Endothelial cell of umbilical vein (primary cell): ENCODE measurements at places on chromosomes 2 and 18. TPM values are rescaled to one million over a fixed set of nuclear protein-coding genes. Genes with fewer than 3 reads are reported as not detected.

The FOXI3 gene
- not detected in 2 replicates for polyA plus RNA-seq

The MAPRE3 gene
- polyA plus RNA-seq = 4.4 and 6.7 TPM in 2 replicates

The GALNT13 gene
- 0.06 TPM in 2 replicates for polyA plus RNA-seq

The TMEM178A gene
- 1.5 and 1.7 TPM in 2 replicates for polyA plus RNA-seq

The ACOXL gene
- 0.03 TPM in 1 of 2 replicates, not detected in the other for polyA plus RNA-seq

The CARF gene
- polyA plus RNA-seq = 1.0 and 1.6 TPM in 2 replicates

DNA sequence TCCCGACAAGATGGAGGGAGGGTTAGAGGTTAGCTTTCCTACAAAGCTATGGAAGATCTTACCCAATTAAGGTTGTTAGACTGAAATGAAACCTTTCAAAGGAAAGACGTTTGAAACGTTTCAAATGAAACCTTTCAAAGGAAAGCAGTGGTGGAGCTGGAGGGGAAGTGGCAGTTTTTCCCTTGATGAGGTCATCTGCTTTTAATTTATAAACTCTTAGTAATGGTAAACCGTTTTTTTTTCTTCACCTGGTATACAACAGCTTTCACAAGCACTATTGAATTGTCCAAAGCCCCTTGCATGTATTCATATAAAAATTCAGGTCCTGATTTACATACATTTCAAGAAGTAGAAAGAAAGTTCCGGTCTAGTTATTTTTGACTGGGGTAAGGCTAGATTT lies 7.4 kb downstream of the PMAIP1 start:
- no peak for DNase-seq

- DNase-seq = peak; percentile 21
Measured at GRCh38 chr2:201887773-201888425, 81.6 kb downstream of the CDK15 start.

- DNase-seq = no peak
Measured at GRCh38 chr2:12457831-12458230, 258.9 kb upstream of the TRIB2 start.

DNA sequence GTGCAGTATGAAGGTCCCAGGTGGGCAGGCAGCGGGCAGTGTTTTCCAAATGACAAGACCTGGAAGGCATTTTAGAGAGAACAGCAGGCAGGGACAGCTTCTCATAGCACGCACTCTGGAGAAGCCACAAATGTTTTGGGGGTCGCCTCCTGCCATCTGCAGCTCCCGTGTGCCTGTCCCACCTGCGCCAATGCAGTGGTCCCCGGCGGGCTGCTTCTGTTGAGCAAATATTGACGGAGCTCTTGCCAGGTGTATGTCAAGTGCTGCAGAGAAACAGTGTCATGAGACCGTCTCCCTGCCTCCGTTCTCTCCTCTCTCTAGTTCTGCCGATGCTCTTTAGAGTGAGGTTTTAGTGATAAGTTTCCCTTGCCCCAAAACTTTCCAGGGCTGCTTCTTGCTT lies 174.8 kb downstream of the LDLRAD4 start:
- DNase-seq = no peak

- no peak for DNase-seq
Measured at GRCh38 chr18:78738076-78738690, 241.4 kb upstream of the SALL3 start.

DNA sequence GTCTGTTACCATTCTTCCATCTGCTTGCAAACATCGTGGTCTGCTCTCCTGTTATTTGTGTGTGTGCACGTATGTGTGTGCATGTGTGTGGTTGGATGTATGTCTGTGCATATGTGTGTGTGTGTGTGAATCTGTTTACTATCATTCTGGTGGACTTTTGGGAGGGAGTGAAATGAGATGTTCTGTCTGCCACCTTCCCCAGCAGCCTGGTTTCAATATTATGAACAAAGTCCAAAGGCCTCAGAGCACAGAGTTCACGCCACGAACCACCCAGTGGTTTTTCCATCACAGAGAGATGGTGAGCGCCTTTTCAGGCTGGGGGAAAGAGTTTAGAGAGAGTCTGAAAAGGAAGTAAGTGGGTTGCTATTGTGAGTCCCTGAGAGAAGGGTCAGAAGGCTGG lies 67.1 kb upstream of the YWHAQ start:
- no peak for DNase-seq

GRCh38 chr2:177989029-177989885 lies 83.3 kb downstream of the PDE11A start:
- DNase-seq = peak; percentile 11

DNA sequence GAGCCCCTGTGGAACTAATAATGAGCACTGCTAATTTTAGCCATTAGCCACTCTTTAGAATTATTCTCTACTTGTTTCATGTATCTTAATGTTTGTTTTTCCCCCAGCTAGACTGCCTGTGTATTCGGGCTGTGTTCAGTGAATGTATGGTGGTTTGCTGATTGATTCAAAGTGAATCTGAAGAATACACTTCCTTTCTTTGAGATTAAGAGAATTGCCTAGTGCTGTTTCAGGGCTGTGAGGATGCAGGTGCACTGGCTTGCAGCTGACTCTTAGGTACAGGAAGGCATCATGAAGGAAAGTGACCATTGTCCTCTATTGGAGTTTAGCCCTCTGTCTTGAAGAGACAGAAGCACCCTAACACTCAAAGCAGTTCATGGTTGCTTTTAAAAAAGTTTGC lies 138.7 kb downstream of the CERS6 start:
- DNase-seq = no peak

DNA sequence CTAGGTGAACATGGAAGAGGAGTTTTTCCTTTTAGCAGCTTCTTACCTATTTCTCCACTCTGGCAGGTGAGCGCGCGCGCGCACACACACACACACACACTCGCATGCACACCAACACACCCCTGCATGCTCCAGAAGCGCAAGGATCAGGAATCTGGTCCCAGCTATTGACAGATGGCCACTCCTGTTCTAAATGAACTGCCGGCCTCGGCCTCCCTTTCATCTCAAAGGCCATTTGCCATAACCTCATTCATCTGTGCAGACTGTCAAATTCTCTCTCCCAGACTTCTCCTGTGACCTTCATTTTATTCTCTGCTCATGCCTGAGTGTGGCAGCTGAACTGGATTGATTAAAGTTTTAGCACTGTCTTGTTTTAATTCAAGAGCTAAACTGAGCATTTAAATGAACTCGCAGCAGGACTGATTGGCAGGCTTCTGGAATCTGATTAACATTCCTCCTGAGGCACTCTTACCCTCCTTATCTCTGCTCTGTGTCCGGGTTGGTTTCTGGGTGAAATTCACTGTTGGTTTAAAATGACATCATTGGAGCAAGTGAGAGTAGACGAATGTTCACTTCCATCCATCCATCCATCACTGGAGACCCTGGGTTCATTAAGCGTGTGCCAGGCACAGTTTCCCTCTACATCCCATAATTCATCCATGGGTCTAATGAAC lies 58.8 kb downstream of the FECH start:
- DNase-seq = no peak

GRCh38 chr2:71619230-71619741 lies 165.9 kb downstream of the DYSF start:
- DNase-seq = no peak

GRCh38 chr2:218880859-218881594 lies 375 bp downstream of the WNT10A start:
- no peak for DNase-seq

DNA sequence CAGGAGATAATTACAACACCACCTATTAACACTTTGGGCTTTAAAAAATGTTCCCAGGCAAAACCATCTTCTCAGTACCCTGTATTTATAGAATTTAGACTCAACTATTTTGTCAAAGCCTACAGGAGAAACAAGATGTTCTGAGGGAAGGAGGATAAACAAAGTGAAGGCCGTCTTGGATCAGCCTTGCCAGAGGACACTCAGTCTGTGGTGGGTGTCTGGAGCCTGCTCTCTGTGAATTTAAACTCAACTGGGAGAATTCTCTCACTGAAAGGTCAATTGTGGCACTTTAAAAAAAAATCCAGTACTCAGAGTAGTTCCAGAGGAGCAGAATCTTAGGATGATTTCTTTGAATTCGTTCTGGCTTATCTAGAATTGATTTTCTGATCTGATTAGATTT lies 28.4 kb upstream of the SLC1A4 start:
- DNase-seq = no peak

DNA sequence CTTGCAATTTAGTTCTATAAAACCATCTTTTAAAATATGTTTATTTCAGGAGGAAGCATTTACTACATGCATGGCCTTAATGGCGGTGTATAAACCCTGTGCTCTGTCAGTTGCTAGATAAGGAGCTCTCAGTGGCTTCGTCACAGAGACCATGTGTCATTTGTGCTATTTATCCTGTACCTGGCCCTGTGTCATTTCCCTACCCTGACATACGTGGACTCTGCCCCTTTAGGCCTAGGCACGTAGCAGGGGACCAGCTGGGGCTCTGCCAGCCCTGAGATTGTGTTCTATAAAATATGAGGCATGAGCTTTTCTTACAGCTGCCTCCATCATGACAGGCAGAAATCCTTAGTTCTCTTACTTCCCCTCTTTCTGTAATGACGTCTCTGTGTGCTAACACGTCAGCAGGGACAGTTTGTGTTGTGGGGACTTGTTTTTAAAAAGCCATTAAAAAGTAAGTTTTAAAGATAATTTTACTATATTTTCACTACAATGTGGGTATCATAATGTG lies 88.0 kb downstream of the ITGB1BP1 start:
- no peak for DNase-seq

DNA sequence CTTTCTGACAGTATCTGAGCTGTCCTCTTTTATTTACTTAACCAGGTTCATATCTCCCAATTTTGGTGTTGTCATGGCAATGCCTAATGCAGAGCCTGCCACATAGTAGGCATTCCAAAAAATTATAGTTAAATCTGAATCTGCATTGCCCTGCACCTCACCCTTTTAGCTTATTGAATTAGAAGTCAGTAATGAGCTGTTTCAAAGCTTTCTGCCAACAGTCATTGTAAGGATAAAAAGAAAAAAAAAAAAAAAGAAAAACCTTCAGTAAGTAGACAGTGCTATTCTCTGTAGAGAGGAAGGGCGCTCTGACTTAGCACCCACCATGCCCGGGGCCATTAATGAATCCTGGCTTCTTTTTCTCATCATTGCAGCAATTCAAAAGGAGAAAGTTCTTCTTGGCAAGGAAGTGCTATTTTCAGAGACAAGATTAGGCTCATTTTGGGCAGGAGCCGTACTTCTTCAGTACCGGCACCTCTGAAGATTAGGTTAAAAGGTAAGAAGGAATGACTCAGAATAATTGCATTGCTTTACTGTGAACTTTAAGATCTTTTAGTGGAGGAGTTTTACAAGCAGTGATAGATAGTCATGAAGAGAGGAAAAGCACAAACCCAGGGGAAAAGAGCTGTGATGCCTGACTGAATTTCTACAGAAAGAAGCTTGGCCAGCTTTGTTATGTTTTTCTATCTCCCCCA lies 2041.2 kb upstream of the PIK3C3 start:
- DNase-seq = no peak

GRCh38 chr18:25587545-25587944 lies 235.6 kb upstream of the ZNF521 start:
- DNase-seq = no peak

GRCh38 chr2:198440833-198441232 lies 636.4 kb downstream of the PLCL1 start:
- DNase-seq = no peak

- DNase-seq = no peak
Measured at GRCh38 chr2:128421861-128422311, 103.2 kb upstream of the HS6ST1 start.

GRCh38 chr2:118665784-118666529 lies 181.5 kb downstream of the EN1 start:
- DNase-seq = no peak

DNA sequence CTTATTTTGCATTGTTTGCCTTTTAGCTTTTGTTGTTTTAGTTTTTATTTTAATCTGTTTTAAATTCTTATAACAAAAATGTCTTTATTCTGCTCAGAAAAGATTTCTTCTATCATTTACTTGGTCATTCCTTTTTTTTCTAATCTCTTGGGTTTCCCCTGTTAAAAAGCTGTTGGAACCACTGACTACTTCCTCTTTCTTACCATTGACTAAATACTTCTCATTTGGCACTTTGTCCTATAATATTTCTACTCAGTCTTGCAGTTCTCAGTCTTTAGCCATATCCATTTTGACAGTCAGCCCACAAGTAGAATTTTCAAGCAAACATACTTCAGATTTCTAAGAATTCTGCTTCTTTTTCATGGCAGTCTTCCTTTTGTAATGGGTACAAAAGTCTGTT lies 567.2 kb downstream of the SATB2 start:
- no peak for DNase-seq
